Progenitor cell of endocrine pancreas (in vitro differentiated cells): ENCODE measurements at places on chromosomes 5 and 9.
A peak's percentile ranks its signal among the peaks of the same experiment; 100 is the strongest.

- no peak for DNase-seq
Measured at GRCh38 chr5:117486261-117486660, 911.6 kb upstream of the SEMA6A start.

DNA sequence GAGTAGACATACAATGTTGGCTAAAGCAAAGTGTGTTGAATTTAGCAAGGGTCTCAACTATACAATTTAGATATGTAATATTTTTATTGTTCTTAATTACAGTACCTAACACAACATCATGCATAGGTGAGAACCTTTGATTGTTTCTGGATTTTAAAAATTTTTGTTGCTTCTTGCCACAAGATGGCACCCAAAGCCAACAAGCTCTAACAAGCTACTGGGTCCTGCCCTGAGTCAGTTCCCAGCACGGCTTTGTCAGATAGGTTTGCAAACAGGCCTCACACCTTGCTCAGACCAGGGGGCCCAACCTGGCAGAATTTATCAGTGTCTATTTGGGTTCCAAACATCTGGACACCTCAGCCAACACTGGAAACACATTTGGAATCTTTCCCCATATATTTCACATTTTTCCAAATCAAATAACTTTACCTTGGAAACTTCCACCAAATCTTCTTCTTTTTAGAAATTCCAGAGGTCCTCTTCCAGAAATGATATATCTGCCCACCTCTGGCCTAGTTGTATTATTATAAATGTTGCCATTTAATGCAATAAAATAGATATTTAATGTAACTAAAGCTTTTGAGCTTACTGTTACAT lies 49.5 kb upstream of the EGFLAM start:
- no peak for DNase-seq

- DNase-seq, result peak; percentile 21
Measured at GRCh38 chr9:121499427-121500164, at the start of gene GGTA1. TSS of gene GGTA1 (minus strand) at chr9:121499844. CDS start at chr9:121467922, 31,922 bp downstream.

DNA sequence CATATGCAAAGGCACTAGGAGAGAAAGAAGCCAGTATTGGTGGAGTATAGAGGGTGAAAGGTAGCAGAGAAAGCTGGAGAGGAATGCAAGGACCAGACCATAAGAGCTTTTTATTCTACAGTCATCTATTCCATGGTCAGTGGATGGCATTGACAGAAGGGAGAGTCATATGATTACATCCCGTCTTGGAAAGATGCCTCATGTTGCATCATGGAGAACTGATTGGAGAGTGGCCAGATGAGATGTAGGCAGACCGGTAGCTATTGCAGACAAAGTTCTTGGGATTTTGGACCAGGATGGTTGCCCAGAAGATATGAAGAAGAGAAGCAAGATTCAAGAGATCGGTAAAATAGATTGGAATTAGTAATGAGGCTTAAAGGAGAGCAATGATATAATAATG lies 260.7 kb downstream of the CHSY3 start:
- no peak for DNase-seq

DNA sequence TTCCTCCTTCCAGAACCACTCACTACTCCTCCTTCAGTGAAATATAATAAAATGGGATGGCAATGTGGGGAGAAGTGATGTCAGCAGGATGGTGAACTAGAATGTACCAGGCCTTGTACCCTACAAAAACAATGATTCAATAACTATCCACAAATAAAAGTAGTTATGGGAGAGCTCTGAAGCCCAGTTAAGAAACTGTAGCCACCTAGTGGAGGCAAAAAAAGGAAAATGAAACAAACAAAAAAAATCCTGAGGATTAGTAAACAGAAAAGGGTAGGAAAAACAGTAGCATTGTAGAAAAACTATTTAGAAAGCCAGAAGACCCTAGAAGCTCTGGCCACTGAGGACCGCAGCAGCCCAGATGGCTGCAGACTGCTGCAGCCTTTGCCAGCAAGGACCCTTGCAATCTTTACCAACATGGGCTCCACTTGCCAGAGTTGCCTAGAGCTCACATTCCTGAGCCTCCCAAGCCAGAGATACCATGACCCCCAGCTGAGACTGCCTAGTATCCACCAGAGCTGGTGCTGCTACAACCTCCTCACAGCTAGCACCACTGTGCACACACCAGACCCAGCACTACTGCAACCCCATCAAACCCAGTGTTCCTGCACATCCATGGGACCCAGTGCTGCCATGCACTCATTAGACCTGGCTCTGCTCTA lies 259.7 kb upstream of the MSX2 start:
- DNase-seq, result no peak

DNA sequence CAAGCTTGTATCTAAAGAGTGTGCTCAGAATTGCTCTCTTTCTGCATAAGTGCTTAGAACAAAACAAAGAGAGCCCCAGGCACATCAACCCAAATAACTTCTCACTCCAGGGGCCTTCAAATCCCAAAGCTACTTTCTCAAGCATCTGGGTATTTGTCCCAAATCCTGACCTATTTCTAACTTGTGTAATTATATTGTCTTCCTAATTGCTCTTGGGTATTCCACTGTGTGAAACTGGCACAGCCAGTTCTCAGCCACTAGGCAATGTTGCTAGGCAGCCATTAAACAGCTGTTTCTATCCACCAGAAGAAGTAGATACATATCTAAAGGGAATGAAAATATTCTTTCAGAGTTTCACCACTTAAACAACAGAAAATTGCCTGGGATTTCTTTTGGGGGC lies 198.8 kb downstream of the PRELID2 start:
- DNase-seq, result no peak

DNA sequence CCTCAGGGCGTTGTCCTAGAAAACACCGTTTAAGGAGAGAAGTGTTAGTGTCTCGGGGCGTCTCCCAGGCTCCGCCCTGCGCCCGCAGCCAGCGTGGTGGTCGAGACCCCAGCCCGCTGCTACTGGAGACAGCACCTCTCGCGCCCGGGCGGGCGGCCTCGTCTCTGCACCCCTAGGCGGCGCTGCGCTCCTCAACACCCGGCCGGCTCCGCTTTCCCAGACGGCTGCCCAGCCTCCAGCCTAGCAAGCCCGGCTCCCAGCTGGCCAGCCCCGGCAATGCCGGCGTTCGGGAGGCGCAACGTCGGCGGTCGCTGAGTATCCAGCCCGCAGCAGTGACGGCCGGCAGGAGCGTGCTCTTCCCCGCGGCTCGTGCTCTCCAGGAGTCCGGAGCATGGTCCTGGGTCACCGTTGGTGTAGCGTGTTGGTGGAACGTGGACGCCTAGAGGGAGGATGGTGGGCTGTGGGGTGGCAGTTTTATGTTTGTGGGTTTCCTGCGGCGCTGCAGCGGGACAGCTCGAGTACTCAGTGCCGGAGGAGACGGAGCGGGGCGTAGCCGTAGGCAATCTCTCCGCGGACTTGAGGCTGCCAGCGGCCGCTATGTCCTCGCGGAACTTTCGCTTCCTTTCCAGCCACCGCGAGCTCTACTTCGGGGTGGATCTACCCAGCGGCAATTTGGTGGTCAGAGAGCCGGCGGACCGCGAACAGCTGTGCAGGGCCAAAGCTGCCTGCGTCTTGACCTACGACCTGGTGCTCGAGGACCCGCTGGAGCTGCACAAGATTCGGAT lies 536 bp downstream of the PCDHAC1 start:
- DNase-seq, result peak; percentile 91

DNA sequence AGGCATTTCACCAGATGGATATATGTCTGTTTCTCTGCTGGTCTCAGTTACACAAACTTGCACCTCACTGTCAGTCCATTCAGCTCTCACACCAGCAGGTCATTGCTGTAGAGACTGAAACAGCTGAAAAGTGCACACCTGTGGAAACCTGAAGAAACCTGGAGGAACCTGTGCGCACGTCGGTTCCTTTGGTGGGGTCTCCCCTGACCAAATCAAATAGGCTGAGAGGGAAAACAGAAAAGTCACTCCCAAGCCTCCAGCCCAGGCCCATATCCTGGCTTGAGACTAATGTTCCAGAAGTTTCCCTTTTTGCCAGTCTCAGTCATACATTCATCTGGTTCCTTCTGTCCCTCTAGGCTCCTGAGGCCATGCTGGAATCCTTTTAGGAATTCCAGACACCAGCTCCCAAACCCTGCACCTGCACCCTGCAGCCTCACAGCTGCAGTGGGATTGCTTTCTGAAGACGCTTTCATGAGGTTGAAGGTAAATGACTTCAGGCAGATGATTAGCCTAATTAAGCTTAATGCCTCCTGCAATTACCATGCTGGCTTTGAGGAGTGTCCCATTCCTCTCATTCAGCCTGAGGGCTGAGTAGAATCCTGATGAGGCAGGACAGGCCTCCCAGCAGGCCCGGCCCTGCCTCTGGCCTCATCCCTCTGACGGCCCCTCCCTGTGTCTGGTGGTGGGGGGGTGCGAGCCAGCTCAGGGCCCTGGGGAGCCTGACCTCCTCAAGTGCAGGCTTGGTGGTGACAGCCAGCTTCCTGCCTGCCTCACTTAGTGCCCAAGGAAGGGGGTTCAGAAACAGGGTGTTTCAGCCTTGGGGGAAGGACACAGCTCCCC lies 24.3 kb upstream of the CXCL14 start:
- DNase-seq, result no peak

DNA sequence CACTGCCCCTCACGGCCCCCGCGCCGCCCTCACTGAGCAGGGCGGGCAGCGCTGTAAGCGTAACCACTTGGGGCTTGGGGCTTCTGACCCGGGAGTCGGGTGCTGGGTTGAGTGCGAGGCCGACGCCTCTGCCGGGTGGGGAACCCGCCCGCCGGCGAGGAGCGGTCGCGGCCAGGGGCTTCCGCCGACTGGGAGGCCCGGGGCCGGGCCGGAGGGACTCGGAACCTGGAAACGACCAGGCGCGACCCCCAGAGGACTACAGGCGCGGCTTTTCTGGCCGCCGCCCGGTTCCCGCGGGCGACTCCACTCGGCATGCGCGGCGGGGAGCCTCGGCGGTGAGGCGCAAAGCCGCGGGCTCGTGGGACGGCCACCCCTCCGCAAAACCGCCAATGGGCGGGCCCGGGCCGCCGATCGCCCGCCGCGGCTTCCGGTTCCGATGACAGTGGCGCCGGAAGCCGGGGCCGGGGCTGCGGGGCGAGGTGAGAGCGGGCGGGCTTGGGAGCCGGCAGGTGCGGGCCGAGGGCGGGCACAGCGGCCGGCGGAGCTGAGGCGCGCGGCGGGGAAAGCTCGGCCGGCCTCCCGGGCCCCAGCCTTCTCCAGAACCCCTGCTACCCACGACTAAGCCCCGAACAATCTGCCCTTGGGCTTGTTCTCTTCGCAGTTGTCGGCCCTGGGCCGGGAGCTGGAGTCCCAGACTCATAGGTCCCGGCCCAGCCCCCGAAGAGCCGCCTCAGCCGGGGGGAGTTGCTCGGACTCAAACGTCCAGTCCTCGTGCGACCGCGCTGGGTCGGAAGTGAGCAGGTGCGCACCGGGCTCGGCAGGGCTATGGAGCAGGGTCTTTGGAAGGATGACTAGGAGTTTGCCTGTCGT lies at the start of gene RMND5B:
RMND5B (plus strand) TSS at position 439 of the 870 bp plus-strand sequence. CDS start 7,106 bp downstream, outside the sequence.
- peak; percentile 80 for DNase-seq

DNA sequence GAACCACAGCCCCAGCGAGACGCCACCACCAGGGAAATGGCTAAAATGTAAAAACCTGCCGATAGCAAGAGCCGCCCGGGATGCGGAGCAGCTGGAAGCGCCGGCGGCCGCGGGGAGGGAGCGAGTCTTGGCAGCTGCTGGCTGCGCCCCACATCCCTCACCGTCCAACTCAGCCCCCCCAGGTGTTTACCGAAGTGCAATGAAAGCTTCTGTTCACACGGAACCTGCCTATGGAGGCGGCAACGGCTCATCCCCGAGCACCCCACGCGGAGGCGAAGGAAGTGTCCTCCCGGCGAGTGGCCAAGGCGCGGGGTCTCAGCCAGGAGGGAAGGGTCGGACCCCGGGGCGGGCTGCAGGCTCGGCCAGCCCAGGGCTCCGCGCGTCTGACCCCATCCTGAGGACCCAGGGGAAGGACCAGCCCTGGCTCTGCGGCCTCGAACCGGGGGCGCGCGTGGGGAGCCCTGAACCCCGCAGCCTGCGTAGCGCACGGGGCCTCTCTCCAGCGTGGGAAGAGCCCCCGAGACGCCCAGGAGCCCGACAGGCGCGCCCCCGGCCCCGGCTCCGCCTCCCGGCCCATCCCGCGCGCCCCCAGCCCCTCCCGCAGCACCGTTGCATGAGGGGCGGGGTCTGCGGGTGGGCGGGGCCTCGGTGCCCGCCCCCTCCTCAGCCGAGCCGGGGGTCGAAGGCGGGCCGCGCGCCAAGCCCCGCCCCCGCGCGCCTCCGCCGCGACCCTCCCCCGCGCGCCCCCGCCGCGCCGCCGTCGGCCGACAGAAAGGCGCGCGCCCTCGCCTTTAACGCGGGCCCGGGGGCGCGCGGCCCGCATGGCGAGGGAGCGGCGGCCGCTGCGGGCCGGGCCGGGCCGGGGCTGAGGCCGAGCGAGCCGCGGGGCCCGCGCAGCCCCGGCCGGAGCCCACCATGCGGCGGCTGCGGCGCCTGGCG lies at the start of gene DIPK1B:
DIPK1B (plus strand) TSS at position 822 of the 939 bp plus-strand sequence; CDS start at position 916, 94 bp downstream.
- peak; percentile 53 for DNase-seq

- no peak for DNase-seq
Measured at GRCh38 chr9:133661846-133662540, 25.8 kb downstream of the DBH start.

DNA sequence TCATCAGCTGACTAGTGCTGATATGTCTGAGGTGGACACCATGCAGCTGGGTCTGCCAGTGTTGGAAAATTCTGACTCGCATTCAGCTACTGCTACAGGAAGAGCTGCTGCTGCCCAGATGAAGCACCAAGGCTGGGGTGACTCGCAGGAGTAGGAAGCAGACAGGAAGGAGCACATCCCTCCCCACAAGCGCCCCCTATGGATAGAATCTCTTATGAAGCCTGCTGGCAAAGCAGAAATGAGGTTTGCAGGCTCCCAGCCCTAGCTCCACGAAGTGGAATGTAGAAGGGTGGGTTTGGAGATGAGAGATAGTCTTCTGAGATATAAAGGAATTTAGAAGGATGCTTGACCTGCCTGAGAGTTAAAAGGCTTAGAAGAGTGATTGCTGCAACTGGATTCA lies 443.0 kb downstream of the ACTL7B start:
- DNase-seq, result no peak
